ENCODE measurements at places on chromosomes 6 and 20. TPM values are rescaled to one million over a fixed set of nuclear protein-coding genes. Genes with fewer than 3 reads are reported as not detected.

DNA sequence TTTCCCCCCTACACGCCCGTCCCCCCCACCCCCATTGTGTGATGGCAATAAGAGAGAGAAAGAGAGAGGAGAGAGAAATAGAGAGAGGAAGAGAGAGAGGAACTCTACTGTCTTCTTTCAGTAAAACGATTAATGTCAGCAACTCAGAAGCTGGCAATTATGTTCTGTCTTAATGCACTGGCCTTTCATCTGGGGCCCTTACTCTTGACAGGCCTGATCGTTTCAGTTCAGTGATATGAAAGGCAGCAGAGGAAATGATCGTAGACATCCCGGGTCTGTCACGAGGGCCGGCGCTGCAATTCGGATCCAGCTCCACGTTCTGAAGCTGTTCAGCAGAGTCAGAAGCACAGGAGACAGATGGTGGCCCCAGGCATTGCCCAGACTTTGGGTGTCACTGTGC is 308.9 kb downstream of the ZNF217 start:
- DNase-seq = no peak

GRCh38 chr20:40953416-40953815 is 75.2 kb upstream of the TOP1 start:
- no peak for DNase-seq

GRCh38 chr6:169407325-169407724 is 153.7 kb upstream of the THBS2 start:
- no peak for DNase-seq

The RGL2 gene
- 54.4 TPM for polyA plus RNA-seq

The FOXF2 gene
- 0.92 TPM for polyA plus RNA-seq

The ZC2HC1B gene
- not detected for polyA plus RNA-seq

DNA sequence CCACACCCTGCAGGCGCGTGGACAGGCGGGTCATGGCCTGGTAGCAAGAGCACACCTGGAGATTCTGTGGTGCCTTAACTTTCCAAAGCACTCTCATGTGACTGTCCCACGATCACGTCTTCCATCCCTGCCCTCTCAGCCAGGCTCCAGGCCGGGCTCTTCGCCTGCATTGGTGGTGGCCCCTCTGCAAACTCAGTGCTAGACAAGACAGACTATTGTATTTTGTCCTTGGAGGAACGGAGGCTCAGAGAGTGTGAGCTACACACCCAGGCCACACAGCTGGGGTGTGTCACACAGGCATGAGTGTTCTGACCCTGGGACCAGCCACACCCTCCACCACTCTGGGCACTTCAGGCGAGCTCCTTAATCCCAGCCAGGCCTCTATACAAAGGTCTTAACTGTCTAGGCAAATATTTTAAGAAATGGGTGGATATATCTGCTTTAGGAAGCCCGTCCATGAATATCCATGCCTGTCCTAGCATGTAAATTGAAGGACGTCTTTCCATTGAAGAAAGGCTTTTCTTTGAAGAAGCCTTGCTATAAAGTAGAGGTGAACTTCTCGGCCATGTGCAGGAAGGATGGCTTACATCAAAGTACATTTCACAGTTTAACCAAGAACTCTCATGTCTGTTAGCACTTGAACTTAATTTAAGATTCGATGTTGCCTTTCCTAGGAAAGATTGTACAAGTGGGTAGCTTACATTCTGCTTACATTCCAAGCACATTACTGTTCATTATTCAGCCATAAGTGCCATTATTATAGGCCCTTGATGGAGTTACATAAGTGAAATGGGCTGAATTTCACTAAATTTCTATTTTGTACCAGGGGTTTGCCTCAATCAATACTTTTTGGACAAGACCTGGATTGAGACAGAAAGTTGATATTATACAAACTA is 263.9 kb downstream of the DLL1 start:
- DNase-seq = no peak

The PTCRA gene
- polyA plus RNA-seq = not detected

DNA sequence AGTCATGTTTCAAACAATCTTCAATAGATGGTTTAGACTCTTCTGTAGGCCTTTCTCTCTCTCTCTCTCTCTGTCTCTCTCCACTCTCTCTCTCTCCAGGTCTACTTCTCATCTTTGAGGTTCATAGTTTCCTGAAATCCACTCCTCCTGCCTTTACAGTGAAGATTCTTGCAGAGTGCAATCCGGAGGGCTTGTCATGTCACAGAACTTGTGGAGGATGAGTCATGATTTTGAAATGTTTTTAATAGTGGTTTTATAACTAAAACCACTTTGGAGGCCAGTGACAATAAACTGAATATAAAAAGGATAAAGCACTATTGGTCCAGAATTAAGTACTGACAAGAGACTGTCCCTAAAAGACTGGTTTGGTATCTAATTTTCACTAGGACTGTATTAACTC is 156.3 kb downstream of the KIF6 start:
- DNase-seq = no peak

- no peak for DNase-seq
Observed at GRCh38 chr6:151286214-151286613, 46.4 kb downstream of the AKAP12 start.

GRCh38 chr20:32354592-32355416 is 3.3 kb upstream of the ASXL1 start:
- no peak for DNase-seq

DNA sequence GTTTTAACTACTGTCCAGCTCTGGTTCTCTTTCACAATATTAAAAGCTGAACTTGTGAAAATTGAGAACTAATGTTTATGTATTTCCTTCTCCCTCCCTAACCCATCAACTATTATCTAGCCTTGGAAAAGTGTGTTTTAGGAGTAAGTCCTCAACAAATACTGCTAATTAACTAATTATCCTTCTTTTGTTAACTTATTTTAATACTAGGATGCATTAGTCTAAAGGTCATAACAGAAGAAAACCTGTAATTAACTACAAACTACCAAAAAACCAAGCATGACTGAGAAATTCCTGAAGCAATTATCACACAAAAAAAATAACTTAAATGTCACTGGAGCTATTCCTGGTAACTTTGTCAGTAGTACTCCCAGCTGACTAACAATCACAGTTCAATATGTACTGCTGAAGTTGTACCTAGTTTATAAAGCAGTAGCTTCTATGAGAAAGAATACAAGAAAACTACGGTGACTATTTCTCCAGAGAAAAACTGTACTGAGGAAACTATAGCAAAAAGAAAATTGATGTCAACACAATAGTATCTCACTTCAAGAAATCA is 301.9 kb downstream of the LAMA2 start:
- DNase-seq = no peak

GRCh38 chr20:40676491-40677269 is 12.4 kb downstream of the MAFB start:
- DNase-seq = no peak

DNA sequence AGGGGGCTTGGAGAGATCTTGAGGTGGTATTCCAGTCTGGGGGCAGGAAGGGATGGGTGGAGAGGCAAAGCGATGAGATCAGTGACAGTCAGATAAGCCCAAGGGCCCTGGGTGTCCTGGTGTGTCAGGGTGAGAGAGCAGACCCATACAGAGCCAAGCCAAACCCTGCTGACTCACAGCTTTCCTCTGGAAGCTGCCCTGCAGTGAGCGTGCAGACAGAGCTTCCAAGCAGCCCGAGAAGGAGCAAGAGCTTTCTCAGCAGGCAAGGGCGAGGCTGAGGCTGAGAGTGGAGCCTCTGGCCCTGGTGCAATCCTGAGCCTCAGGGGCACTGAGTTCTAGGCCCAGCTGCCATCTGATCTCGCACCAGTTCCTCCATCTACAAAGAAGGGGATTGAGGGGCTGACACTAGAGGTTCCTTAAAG is 91.1 kb upstream of the HIVEP1 start:
- DNase-seq = no peak

The LHFPL5 gene
- not detected for polyA plus RNA-seq

The OXT gene
- 0.47 TPM for polyA plus RNA-seq

The SGK2 gene
- 1.7 TPM for polyA plus RNA-seq

DNA sequence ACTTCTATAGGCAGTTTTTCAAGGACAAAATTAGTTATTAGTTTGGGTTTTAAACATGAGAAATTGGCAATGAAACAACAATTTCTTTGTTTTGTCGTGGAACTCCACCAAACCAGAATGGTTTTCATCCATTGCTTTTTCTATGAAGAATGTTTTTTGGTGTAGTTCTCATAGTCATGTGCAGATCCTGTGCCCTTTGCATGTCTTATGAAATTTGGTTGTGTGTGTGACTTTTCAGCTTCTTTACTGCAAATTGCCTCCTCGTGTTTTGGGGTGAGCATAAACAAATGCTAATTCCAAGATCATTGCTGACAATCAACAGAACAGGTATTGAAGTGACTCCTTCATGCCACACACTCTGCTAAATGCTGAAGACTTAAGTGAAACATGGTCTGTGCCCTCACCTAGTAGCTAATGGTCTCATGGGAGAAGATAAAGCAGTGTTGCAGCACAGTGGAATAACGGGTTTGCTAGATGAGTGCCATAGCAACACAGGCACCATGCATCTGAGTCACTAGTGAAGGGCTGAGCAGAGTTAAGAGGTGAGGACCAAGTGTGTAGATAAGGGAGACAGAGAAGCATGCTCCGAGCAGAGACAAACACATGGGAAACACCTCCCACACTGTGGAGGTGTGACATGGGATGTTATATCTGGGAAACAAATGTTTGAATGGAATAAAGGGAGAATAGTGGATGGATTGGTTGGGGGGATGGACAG is 120.0 kb downstream of the SLC16A10 start:
- no peak for DNase-seq

DNA sequence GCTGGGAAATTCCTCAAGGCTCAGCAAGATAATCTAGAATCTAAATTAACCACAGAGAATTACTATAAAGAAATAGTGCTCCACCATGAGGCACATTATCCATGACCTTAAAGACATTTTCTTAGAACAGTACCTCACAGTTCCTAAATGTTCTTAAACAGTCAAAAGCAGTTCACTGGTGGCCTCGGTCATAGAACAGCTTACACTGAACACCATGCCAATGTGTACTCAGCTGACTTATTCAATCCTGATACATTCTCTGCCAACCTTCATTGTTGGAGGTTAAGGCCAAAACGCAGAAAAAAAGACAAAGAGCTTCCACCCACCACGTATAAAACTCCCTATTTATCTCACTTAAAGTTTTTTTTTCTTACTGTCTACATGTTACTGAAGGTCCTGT is 21.8 kb upstream of the TMEM170B start:
- no peak for DNase-seq

GRCh38 chr6:56677559-56677958 is 34.9 kb upstream of the DST start:
- DNase-seq = no peak

The HEY2 gene
- 11.0 TPM for polyA plus RNA-seq

- DNase-seq = no peak
Observed at GRCh38 chr6:6193221-6193745, 127.2 kb downstream of the F13A1 start.

- DNase-seq = no peak
Observed at GRCh38 chr6:118297821-118298220, 250.3 kb upstream of the PLN start.

The MUCL3 gene
- polyA plus RNA-seq = not detected

GRCh38 chr6:169559592-169559991 is 142.2 kb downstream of the WDR27 start:
- DNase-seq = no peak

GRCh38 chr6:39080246-39080875 is 31.8 kb downstream of the GLP1R start:
- DNase-seq = no peak

- DNase-seq = no peak
Observed at GRCh38 chr6:140537834-140538705, 1163.6 kb upstream of the CITED2 start.

GRCh38 chr6:114100215-114100994 is 129.5 kb upstream of the HDAC2 start:
- no peak for DNase-seq

DNA sequence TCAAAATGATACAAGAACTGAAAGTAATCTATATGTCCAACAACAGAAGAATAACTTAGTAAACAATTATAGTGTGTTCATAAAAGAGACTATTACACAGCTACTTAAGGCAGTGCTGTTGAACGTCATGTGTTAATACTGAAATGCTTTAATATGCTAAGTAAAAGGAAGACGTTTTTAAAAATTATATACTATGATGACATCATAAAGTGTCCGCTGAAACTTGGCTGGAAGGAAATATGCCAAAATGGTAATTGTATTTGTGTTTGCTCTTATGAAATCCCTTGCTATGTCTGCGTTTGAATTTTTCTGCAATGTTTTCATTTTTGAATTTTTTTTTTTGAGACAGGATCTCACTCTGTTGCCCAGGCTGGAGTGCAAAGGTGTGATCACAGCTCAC is 679.3 kb downstream of the DHX35 start:
- no peak for DNase-seq

- DNase-seq = no peak
Observed at GRCh38 chr6:72740135-72740534, 118.3 kb downstream of the KCNQ5 start.

GRCh38 chr20:62190639-62191411 is 8.0 kb downstream of the MTG2 start:
- no peak for DNase-seq

- DNase-seq = peak; percentile 32
Observed at GRCh38 chr20:14498772-14499171, 161.4 kb upstream of the FLRT3 start.
